ENCODE measurements at places on chromosomes 16 and 17.

- no peak for DNase-seq
Observed at GRCh38 chr17:16313139-16314090, 39.9 kb downstream of the CENPV start.

GRCh38 chr17:28940675-28941074, 10.6 kb downstream of the PHF12 start:
- peak; percentile 18 for DNase-seq

DNA sequence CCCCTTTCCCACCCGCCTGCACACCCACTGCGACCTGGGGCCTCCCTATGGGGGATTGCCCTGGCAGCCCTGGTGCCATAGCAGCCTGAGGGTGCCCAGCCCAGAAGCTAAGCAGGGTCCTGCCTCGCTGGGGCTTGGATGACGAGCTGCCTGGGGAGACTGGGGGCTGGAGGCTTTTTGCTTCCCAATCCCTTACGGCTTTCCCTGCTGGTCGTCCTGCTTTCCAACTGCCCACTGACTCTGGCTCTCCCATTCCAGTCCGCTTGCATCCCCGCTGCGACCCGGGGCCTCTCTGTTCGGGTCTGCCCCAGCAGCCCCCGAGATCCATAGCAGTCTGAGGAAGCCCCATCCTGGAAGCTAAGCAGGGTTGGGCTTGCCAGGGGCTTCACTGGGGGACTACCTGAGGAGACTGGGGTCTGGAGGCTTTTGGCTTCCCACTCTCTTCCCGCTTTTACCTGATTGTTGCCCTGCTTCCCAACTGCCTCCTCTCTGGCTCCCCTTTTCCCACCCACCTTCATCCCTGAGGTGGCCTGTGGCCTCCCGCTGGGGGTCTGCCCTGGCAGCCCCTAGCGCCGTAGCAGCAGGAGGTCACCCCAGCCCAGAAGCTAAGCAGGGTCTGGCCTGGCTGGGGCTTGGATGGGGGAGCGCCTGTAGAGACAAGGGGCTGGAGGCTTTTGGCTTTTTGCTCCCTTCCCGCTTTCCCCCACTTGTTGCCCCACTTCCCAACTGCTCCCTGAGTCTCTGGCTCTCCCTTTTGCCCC, 2292.8 kb downstream of the TP53TG3F start:
- no peak for DNase-seq

- no peak for DNase-seq
Observed at GRCh38 chr16:57647136-57647875, 18.9 kb downstream of the ADGRG1 start.

DNA sequence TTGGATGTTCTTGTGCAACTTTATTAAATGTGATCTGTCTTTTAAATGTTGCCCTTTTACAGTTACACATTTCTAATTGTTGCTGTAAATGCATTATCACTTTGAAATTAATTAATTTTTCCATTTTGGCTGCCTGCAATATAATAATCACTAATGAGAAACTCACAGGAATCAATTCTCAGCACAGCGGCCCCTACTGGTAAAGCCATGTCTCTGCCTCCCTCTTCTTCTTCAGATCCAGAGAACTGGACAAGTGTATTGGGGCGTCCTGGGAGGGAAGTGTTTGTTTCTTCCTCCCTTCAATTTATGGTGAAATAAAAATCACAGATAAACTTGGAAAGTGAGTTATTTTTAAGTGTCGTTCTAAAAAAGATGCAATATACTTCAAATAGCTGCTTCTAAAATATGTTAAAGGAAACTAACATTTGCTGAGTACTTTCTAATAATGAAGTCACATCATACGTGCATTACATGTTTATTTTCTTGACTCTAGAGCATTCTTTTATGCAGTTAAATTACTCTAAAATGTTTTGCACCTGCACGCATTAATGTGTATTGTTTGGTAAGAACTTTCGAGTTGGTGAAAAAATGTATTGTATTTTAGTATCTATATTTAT, 338.0 kb downstream of the WWOX start:
- no peak for DNase-seq

GRCh38 chr17:7444682-7445618, at the start of gene CHRNB1:
TSS of gene CHRNB1 (plus strand) at chr17:7445061. CDS start at chr17:7445128, 67 bp downstream.
- DNase-seq: no peak

DNA sequence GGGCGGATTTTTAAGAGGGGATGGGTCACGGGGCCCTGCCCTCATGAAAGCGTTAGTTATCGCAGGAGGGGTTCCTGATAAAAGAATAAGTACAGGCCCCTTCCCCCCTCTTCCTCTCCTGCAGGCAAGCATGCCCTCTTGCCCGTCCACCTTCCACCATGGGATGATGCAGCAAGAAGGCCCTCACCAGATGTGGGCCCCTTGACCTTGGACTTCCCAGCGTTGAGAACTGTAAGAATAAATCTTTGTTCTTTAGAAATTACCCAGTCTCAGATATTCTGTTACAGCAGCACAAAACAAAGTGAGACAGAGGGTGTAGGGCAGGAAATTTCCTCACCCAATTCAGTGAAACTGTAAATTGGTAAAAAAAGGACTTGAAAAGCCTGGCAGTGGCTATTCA, 27.8 kb upstream of the LCMT1 start:
- DNase-seq: no peak

DNA sequence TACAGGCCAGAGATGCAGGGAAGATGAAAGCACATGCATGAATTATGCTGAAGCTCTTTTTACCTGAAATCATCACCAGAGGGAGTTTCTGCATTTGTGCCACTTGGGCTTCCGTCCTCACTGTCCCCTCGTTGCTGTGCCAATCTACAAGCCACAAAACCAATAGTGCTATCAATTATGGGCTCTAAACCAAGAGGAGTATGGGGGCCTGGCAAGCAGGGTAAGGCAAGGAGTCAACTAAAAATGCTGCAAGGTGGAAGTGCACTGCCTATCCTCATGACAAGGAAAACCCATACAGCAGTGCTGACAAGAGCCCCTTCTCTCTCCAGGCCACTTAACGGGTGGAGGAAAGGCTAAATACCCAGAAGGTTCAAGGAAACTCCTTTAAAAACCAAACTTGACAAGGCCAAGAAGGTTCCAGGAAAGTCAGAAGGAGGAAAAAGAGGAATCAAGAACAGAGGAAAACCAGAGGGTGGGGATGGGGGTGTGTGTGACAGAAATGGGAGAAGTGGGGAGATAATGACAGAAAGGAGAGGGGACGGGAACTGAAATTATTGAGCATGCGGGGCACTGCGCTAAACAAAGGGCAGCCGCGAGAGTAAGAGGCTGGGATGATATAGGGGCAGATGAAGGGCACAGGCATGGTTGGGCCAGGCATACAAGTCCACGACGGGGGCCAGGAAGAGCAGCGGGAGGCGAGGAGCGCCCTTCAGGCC, 674 bp downstream of the C17orf75 start:
- DNase-seq: peak; percentile 32

- DNase-seq: no peak
Observed at GRCh38 chr17:65742403-65743307, 181.2 kb upstream of the AXIN2 start.

GRCh38 chr17:69819316-69820087, 255.5 kb upstream of the KCNJ16 start:
- DNase-seq: no peak

- DNase-seq: no peak
Observed at GRCh38 chr17:13016881-13017654, 759 bp downstream of the ELAC2 start.

- DNase-seq: no peak
Observed at GRCh38 chr17:33914125-33914524, 341.0 kb upstream of the CCL2 start.

DNA sequence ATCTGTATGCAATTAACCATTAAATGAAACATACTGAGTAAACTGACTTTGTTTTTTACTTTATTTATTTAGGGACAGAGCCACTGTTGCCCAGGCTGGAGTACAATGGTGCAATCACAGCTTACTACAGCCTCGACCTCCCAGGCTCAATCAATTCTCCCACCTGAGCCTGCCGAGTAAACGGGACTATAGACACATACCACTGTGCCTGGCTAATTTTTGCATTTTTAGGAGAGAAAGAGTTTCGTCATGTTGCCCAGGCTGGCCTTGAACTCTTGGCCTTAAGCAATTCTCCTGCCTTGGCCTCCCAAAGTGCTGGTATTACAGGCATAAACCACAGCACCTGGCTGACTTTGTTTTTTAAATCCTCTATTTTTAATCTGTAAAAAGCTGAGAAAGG, 42.6 kb downstream of the ANKFY1 start:
- no peak for DNase-seq

GRCh38 chr16:86798247-86799041, 220.1 kb downstream of the FOXL1 start:
- no peak for DNase-seq

GRCh38 chr16:1037394-1038257, 34.9 kb upstream of the SSTR5 start:
- no peak for DNase-seq

DNA sequence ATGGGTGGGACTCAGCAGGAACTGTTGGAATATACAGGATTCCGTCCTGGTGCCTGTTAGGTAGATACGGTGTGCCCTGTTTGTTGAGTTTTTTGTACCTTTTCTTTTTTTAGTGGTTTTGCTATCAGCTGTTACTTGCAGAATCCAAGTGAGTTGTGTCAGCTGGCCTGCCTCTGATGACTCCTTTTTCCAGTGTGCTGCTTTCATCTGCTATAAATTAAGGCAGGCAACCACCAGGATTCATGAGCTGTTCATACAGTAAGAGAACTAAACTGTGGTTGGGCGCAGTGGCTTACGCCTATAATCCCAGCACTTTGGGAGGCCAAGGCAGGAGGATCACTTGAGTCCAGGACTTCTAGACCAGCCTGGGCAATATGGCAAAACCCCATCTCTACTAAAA, 79.9 kb downstream of the WNT3 start:
- no peak for DNase-seq

DNA sequence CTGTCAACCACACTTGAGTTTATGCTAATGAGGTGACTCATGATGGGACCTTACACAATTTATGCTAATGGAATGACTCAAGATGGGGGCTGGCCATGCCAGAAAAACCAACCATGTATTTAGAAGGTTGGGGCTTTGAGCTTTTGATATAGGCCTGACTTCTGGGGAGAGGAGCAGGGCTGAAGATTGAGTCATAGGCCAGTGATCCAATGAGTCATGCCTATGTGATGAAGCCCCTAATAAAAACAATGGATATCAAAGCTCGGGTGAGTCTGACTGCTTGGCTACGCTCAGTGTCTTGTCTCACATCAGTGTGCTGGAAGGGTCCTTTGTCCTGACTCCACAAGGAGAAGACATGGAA, 7.3 kb downstream of the MFSD6L start:
- DNase-seq: no peak

DNA sequence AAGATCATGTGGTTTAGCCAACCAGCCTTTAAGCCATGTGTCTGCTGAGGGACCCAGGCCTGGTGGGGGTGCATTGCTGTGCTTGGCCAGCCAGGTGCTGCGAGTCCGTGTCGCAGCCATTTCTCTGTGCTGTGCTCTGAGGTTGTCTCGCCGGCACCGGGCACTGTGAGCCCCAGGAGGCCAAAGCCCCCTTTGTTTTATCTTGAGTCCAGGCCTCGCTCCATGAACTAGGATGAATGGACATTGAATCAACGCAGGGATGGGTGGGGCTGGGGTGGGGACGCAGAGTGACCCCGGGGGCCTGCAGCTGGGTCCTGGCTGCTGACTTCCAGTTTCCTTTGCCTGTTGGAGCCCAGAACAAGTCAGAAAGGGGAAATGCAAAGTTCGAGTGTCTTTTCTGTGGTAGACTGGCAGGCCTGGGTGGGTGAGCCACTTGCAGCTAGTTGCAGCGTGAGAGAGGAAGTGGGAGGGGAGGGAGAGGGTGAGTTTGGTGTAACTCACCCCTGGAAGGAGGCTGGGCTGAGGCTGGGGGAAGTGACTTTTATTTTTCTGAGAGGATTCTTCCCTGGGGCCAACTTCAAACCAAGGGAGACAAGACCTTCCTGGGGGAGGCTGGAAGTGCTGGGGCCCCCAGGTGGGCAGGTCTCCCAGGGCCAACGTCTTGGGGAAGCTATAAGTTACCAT, 324.7 kb downstream of the SEC14L1 start:
- DNase-seq: no peak

- DNase-seq: no peak
Observed at GRCh38 chr17:74745548-74746177, 2.8 kb upstream of the NHERF1 start.

- peak; percentile 92 for DNase-seq
Observed at GRCh38 chr16:30985401-30986128, 558 bp downstream of the HSD3B7 start.

DNA sequence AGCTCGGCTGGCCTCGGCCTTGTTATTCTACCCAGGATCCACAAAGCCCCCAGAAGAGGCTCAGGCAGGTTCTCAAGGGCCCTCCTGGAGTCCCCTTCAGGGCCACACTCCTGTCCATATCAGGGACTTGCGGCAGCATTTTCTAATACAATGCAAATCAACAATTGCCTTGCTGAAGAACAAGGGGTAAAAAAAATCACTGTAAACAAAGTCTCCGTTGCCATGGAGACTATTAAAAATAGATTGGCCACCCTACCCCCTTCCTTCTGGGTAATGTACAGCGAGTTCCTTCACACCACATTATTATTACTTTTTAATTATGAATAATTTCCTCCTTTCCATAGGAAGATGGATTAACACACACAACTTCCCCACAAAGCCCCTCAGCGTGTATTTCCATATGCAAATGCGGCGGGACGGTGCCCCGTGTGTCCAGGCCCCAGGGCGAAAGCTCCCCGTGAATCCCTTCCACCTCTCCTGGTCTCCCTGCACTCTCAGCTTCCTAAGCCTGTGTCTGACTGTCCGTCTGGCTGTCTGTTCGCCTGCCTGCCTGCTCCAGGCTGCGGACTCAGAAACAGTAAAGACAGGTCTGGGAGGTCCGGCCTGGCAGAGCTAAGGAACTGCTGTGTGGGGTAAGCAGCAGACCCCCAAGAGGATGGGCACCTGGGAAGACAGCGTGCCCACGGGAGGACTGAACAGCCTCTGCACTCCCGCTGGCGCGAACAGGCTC, 196.6 kb downstream of the RBFOX3 start:
- peak; percentile 57 for DNase-seq

- peak; percentile 6 for DNase-seq
Observed at GRCh38 chr16:12904329-12904671, 2.9 kb downstream of the SHISA9 start.

GRCh38 chr17:79919164-79919585, 79.9 kb upstream of the CBX4 start:
- DNase-seq: no peak

DNA sequence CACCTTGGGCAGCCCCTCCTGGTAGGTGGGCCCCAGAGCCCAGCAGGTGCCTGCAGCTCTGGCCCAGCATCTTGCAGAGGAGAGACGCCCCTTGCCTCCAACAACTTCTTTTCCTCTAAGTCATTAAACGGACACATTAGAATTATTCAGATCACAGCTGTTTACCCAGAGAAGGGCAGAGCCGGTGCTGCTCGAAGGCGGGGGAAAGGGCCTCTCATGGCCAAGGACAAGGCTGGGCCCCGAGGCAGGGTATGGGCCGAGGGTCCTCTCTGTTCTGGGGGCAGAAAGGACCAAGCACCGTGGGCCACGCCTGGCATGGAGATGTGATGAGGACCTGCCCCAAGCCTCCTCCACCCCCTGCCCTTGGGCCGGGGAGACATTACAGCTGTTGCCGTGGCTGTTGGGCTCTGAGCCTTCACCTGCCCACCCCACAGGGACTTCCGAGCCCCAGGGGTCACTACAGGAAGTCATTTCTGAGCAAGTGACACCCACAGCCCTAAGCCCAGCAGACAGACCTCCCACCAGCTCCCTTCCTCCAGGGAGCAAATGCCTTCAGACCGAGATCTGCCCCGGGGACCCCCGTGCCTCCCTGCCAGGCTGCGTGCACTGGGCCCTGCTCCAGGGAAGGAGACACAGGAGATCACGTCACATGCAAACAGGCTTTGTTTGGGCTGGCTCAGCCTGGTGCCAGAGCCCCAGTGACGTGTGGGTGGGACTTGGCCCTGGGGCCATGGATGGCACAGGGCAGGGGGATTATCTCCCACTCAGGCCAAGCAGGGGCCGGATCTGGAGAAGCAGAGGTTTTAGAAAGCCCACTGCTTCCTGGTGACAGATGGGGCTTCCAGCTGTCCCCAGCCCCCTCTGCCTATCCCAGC, 699 bp upstream of the PVALEF start:
- DNase-seq: no peak
